Left forelimb (tissue), 1 donor: ENCODE measurements at places on chromosomes 1 and 21.

DNA sequence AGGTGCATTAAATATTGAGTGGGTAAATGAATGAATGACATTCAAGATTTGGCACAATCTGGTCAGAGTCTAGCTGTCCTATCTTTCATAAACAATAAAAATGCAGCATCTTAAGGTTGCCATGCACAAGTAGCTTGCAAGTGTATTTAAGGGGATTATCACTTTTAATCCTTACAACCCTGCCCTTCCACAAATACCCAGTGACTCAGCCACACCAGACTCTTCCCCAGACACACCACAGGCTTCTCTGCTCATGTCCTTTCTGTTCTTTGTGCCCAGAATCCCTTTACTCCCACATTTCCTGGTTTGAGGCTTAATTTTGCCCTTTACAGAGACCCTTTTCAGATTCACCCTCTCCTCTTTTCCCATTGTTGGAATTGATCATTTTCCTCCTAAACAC is 59.8 kb downstream of the KIRREL1 start:
- DNase-seq, result no peak

GRCh38 chr1:193321242-193321840 is 134.9 kb upstream of the B3GALT2 start:
- no peak for DNase-seq

DNA sequence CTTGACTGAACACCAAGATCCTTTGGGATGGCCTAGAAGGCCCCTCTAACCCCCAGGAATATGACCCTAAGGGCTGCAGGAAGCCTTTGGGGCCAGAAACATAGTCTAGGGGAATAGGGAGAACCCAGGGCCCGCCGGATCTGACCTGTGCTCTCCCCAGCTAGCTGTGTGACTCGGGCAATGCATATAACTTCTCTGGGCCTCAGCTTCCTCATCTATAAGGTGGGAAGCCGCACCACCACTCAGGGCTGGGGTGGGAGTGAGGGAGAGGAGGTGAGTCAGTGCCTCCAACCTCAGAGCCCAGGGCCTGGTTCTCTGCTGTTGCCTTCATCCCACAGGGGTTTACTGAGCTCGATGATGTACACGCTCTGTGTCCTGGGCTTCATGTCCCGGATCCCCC is 434.4 kb downstream of the PTPRU start:
- DNase-seq, result peak; percentile 5

GRCh38 chr1:216929870-216930582 is 206.8 kb upstream of the ESRRG start:
- no peak for DNase-seq

DNA sequence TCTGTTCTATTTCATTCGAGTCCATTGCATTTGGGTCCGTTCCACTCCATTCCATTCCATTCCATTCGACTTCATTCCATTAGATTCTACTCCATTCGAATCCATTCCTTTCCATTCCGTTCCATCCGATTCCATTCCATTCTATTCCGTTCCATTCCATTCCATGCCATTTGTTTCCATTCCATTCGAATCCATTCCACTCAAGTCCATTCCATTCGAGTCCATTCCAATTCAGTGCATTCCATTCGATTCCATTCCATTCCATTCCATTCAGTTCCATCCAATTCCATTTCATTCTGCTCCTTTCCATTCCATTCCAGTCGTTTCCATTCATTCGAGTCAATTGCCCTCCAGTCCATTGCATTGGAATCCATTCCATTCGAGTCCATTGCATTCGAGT is 2603.7 kb upstream of the TPTE start:
- no peak for DNase-seq

DNA sequence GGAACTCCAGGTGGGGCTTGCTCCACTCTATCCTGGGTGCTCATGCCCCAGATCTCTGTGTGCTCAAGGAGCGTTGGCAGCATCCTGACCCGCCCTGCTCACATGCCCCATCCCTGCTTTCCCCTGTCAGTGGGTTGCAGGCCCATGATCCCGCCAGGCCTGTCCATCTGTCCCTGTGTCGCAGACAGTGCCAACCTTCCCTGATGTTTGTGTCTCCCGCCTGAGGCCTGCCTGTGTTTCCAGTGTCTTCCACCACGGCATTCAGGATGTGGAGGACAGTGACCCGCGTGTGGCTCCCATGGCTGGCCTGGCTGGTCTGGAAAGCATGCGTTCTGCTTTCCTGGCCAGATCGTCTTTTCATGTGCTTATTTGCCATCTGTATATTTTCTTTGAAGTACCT is 82.9 kb downstream of the PCBP3 start:
- DNase-seq, result no peak

GRCh38 chr1:201436393-201436792 is 14.9 kb upstream of the TNNI1 start:
- DNase-seq, result no peak
